ENCODE measurements at places on chromosomes 3 and 15.

- no peak for DNase-seq
These were observed 403.0 kb upstream of the RBMS3 start for GRCh38 chr3:28877912-28878311.

DNA sequence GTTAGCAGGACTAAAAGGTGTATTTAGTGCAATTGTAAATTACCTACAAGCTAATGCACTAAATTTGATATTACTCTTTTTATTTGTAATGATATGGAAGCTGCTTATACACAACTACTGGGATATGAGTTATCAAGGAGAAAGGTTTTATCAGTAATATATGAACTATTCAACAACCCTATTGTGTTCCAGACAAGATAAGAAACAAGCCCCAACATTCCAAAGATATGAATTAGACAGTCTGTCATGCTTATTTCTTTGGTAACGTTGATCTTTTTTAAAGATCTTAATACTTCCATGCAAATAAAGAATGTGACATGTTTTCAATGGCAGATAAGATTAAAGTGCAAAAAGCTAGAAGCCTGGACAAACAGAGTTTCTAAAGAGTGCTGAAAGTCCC is 314.0 kb upstream of the THBS1 start:
- DNase-seq = peak; percentile 59

DNA sequence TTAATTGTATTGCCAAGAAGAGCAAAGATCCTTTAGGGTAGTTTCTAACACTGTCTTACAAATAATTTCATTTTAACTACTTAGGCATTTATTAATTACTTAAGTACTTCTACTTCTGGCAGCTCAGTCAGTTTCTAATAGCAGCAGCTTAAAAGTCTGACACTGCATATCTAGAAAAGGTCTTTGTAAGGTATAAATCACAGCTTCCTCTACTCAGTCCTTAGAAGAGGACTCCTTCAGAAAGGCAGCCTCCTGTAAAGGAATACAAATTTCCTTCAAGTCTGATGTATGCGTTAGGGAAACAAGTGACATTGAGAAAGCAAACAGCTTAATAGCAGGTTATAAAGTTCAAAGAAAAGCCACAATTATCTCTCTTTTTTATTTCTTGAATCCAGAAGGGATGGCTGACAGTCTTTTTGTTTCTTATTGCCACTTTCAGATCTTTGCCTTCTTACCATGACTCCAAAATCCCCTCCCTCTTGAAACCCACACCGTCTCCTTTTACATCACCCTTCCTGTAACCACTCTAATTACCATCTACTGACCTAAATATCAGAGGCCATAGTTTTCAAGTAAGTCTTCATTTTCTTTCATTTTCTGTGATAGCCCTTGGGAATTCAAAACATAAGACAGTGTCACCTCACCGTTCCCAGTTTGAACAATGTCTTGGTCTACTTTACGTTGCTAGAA is 109.5 kb downstream of the CGGBP1 start:
- DNase-seq = no peak

DNA sequence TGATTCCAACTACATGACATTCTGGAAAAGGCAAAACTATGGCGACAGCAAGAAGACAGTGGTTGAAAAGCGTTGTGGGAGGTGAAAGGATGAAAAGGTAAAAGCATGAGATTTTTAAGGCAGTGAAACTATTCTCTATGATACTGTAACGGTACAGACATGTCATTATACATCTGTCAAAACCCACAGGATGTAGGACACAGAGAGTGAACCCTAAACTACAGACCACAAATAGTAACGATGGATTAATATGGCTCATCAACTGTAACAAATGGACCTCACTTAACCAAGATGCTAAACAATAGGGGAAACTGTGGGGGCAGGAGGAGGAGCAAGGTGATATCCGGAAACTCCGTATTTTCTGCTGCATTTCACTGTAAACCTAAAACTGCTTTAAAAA is 39.1 kb downstream of the MYO9A start:
- DNase-seq = no peak

- DNase-seq = peak; percentile 74
These were observed 48.7 kb upstream of the CRTC3 start for GRCh38 chr15:90481023-90481422.

DNA sequence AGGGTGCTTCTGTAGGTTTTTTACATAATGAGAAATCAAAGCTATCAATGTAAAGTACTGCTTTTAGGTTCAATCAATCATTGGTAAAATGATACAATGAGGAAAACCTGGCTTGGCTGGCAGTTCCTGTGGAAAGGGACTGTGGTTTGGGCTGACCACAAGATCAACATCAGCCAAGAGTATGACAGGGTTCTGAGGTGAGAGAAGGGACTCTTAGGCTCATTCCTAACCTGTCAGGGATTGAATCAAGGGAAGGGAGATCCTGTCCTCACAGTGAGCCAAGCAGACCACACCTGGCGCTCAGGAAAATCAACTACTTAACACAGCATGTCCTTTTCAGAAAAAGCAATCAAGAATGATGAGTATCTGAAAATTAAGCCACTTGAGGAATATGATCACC is 111.1 kb downstream of the MAGI1 start:
- DNase-seq = no peak

DNA sequence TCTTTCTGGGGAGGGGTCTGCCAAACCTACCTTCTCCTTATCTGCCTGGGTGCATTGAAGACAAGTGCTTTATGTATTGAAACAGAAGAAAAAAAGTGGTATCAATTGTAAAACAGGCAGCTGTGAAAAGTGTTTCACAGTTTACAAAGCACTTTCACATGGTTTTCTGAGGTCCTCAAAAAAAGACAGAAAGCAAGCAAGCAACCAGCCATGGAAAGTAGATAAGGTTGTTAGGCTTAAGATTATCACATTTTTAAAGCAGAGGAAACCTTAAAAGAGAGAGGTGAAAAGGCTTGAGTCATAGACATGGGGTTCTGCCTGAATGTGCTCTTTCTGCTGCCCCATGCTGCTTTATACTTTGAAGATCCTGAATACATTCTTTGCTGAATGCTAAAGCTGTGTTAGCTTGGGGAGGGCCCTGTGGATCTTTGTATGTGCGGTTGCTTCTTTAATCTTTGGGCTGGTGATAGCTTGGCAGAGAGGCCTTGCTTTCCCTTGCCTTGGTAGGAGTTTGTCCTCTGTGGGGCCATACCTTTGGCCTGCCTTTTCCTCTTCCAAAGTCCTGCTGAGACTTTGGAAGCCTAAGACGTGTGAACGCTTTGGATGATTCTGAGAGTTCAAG is 2.6 kb downstream of the SMAD3 start:
- peak; percentile 66 for DNase-seq

DNA sequence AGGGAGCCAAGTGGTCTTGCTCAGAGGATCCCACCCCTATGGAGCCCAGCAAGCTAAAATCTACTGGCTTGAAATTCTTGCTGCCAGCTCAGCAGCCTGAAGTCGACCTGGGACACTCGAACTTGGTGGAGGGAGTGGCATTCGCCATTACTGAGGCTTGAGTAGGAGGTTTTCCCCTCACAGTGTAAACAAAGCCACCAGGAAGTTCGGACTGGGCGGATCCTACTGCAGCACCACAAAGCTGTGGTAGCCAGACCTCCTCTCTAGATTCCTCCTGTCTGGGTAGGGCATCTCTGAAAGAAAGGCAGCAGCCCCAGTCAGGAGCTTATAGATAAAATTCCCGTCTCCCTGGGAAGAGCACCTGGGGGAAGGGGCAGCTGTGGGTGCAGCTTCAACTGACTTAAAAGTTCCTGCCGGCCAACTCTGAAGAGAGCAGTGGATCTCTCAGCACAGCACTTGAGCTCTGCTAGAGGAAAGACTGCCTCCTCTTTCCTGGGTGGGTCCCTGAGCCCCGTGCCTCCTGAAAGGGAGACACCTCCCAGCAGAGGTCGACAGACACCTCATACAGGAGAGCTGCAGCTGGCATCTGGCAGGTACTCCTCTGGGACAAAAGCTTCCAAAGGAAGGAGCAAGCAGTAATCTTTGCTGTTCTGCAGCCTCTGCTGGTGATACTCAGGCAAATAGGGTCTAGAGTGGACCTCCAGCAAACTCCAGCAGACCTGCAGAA is 576.3 kb upstream of the NECTIN3 start:
- no peak for DNase-seq

DNA sequence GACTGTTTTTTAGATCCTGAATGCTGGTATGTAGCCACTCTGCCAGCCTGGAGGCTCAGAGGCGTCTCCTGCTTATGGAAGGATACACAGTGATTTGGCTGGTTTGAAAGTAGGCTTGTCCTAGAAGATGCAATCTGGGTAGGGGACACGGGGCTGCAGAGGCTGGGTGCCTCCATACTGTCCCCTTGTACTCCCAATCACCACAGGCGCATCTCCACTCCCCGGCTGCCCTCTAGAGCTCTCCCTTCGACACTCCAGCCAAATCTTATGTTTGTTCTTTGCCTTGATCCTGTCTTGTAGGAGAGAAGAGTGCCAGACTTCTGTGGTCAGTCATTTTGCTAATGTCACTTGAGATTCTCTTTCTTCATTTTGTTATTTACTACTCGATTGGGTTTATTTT is 168.8 kb upstream of the THRB start:
- no peak for DNase-seq

- DNase-seq = no peak
These were observed 135.3 kb downstream of the FMN1 start for GRCh38 chr15:33059184-33059583.

DNA sequence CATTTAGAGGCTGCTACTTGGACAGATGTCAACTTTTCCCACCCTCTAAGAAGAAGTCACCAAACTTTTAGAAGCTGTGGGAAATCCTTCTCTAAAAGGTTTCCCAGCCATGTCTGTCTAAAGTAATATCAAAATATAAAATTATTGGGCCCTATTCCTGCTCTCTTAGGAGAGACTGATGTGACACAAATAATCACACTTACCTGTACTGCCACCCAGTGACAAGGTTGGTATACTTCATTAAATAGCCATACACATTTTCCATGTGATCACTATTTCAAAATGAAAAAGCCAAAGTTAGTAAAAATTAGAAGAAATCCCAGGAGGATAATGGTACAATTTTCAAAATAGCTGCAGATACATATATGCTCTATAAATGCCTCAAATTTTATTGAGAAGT is 12.6 kb downstream of the OSBPL11 start:
- peak; percentile 29 for DNase-seq

GRCh38 chr3:122947196-122947595 is 80.4 kb downstream of the SEMA5B start:
- DNase-seq = no peak

- DNase-seq = peak; percentile 34
These were observed 210.2 kb downstream of the ADAMTS17 start for GRCh38 chr15:100131321-100132224.

DNA sequence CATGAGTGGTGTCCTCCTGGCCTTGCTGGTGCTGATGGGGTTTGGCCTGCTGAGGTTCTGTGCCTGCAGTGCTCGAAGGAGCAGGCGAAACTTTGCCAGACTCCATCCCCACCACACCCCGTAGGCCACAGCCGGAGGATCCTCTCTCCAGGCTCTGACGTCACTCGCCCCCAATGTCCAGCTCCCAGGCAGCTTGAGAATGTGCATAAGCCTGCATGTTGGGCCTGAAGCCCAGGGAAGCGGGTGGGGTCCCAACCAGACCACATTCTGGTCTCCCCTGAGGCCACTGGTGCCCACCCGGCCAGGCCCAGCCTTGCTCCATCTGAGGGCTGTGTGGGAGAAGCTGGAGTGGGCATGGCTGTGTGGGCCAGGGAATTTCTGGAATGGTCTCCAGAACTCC is 109.8 kb downstream of the ASB7 start:
- peak; percentile 49 for DNase-seq

- no peak for DNase-seq
These were observed 84.4 kb downstream of the SV2B start for GRCh38 chr15:91184441-91184840.

- peak; percentile 21 for DNase-seq
These were observed 44.8 kb downstream of the ANP32A start for GRCh38 chr15:68775671-68776476.

- no peak for DNase-seq
These were observed 18.5 kb downstream of the NPHP3 start for GRCh38 chr3:132703733-132704132.

DNA sequence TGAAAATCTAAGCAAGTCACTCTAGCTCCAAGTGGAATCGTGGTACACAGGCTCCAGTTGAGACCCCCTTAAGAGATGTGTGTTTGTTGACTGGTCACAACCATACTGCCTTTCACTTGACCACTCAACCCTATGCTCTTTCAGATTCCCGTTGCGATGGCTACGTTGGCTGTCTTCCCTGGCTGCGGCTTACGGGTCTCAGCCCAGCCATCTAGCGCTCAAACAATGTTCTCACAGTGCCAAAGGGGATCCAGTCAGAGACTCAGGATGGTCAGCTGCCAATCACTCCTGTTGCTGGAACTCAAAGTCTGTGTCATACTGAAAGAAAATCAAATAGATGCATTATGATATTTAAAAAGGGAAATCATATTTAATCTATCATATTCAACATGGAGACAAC is 237.6 kb downstream of the ITPR1 start:
- no peak for DNase-seq

DNA sequence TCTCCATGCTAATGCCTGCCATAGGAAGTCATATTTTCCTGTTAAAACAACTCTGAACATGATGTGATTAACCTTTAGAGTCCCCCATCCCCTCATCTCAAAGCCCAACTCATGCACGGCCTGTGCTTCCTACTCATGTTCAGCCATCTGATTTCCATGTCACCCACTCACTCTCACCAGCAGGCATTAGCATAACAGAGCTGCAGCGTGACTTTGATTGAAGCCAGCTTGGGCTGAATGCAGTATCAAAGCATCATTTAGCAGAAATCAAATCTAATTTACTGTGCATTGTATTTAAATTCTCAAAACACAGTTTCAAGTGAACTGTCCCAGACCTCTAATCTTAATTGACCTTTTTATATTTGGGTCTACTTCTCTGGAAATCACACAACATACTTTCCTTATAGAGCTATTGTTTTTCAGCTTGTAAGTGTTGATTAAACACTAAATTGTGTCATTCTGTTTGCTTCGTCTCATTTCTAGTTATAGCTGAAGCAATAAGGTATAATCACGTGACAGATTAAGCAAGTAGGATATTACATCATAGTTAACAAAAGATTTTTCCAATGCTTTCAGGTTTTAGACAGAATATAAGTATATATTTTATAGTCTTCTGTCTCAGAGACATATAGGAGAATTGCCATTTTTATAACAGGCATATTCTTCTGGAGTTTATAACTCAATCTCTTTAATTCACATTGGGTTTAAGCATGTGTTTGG is 501.5 kb downstream of the ROBO2 start:
- no peak for DNase-seq

GRCh38 chr15:39434751-39435238 is 146.1 kb upstream of the THBS1 start:
- no peak for DNase-seq

- no peak for DNase-seq
These were observed 22.4 kb downstream of the LRRC58 start for GRCh38 chr3:120326784-120327183.

- DNase-seq = peak; percentile 75
These were observed 66.9 kb downstream of the RNF13 start for GRCh38 chr3:149879872-149880271.

- DNase-seq = peak; percentile 59
These were observed 1.8 kb downstream of the HES1 start for GRCh38 chr3:194137506-194138474.

GRCh38 chr15:68887819-68888218 is 42.5 kb upstream of the SPESP1 start:
- DNase-seq = no peak
